Activated CD4-positive, alpha-beta T cell treated with anti-CD3 and anti-CD28 coated beads, Interleukin-2, amount 10 ng/mL, durations not matched to agents 24 days and 14 days (primary cell): ENCODE measurements at places on chromosomes 5 and 9.

DNA sequence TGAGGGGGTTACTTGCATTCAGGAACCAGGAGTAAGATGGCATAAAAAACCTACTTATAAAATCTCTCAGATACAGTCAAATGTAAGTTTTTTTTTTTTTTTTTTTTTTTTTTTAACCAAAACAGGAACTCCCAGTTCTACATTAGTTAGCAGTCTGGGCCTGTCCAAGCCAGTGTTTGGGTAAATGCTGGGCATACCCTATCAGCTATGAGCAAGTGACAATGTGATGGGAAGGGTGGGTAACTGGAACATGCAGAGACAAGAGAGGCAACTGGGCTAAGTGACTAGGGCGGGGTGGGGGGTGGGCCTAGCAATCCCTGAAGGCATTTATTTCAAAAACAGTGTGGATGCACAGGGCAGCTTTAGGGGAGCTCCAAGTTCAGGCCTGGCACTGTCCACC is 2.3 kb downstream of the NMRK1 start:
- no peak for DNase-seq

- DNase-seq: no peak
These were observed 9.7 kb downstream of the DCANP1 start for GRCh38 chr5:135437422-135437795.

- no peak for DNase-seq
These were observed 1.3 kb downstream of the MACIR start for GRCh38 chr5:103259705-103260355.

DNA sequence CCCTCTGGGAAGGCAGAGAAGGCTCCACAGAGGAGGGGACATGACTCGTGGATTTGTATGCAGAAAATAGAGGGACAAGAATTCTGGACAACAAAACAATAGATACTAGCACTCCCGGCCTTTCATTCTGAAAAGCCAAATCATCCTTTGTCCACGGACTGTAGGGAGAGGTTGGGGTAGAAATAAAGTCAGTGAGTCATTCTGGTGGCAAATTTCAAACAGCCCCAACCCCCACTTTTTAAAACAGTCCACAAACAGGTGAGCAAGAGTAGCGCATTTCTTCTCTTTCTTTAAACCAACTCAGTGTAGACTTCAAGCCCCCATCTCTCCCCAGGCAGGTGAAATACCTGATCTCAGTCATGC is 56.1 kb downstream of the PTPDC1 start:
- no peak for DNase-seq

DNA sequence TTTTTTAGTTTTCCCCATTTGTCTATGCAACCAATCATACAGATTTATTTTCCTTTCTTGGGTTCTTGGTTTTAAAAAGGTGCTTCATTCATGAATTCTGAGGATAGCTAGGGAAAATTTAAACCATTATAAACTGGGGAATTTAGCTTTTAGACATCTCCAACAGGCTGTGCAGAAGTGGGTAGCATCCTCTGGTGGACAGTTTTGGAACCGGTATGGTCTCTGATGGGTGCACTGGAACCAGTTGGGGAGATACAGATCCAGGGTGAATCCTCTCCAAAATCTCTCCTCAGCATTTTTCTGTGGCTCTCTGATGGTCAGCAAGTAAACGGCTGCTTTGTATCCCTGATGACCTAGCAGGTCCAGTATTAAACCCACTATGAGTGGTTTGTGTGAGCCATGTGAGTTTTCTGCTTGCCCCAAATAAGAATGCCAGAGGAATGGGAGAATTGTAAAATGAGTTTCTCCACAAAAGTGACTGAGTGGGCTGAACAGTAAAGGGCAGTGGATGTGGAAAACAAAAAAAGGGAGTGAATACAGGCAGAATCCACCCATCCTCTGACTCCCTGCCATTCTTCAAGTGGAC is 9.1 kb upstream of the DNAJC25 start:
- peak; percentile 71 for DNase-seq

- DNase-seq: no peak
These were observed 61.6 kb downstream of the CSNK1A1 start for GRCh38 chr5:149489605-149490037.

DNA sequence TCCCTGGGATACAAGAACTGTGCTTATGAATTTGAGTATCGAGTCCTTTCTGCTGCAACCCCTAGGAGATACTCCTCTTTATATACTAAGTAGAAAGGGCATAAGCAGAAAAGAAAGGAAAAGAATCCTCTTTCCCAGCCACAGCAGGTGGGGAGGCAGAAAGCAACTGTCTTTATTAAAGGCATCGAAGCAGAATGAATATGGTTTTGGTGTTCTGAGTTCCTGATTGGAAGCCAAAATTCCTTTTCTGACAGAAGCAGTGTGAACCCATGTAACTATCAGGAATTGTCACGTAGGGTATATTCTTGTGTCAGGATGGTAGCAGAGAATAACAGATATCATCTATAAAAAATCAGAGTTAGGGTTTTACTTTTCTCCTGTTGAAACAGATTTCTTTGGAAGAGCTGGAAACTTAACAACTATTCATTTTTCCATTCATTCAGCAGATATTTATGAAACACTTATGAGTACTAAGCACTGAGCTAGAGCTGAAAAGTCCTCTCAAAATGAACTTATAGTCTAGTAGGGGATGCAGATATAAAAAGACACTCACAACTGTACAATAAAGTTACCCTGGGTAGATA is 96.5 kb upstream of the LHFPL2 start:
- no peak for DNase-seq

DNA sequence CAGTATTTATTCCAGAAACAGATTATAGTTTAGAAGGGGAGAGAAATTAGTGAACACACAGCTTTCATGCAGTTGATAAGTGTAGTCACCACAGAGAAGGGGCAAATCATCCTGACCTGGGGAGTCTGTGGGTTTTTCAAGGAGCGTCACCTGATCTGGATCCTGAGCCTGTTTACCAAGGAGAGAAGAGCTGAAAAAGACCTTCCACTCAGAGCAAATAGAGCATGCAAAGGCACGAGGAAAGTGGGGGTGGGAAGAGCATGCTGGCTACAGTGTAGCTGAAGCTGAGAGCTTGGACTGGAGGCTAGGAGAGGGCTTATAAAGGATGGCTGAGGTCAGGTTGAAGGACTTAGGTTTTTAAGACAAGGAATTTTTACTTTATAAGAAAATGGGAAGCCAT is 30.4 kb downstream of the ACO1 start:
- DNase-seq: no peak

GRCh38 chr9:132461281-132461896 is 51.4 kb downstream of the CFAP77 start:
- no peak for DNase-seq

- no peak for DNase-seq
These were observed 347.5 kb upstream of the DAB2 start for GRCh38 chr5:39772307-39772706.

GRCh38 chr5:121432-121831 is 29.5 kb downstream of the PLEKHG4B start:
- DNase-seq: no peak

DNA sequence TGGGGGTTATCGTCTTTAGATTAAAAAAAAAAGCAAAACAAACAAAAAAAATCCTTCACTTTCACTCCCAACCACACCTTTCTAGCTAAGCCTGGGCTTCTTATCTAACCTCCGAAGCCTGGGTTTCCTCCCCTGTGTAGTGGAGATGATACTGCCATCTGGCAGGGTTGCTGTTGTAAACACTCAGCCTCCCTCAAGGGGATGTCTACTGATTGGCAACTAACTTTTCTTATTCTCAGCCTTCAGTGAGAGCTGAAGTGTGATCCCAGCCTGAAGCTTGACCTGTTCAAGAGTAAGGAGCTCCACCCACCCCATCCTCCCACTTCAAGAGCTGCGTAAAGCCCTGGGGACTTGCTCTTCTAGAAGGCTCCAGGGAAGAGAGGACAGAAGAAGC is 21.5 kb upstream of the WWC1 start:
- DNase-seq: no peak

GRCh38 chr5:32964261-32964660 is 253.1 kb downstream of the NPR3 start:
- no peak for DNase-seq

GRCh38 chr5:106363578-106363977 is 1307.2 kb downstream of the EFNA5 start:
- DNase-seq: no peak

DNA sequence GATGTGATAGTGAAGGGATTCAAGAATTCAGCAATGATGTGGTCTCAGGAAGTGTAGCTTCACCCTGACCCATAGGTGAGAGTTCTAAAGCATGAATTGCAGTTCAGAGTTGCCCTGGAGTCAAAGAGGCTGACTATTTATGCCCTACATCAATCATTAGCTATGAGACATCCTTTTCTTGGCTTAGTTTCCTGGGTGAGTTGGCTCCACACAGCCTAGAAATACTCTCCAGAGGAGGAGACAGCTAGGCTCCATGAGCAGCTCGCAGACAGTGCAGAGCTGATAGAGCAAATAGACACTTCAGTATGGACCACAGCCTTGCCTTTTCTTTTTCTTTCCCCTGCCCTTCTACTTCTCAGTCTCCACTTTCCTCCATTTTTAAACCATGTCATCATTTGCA is 1651.8 kb downstream of the MAT2B start:
- no peak for DNase-seq

- no peak for DNase-seq
These were observed 12.9 kb upstream of the FGF10 start for GRCh38 chr5:44402084-44402483.

- no peak for DNase-seq
These were observed 1.4 kb downstream of the PRR16 start for GRCh38 chr5:120465436-120465961.

DNA sequence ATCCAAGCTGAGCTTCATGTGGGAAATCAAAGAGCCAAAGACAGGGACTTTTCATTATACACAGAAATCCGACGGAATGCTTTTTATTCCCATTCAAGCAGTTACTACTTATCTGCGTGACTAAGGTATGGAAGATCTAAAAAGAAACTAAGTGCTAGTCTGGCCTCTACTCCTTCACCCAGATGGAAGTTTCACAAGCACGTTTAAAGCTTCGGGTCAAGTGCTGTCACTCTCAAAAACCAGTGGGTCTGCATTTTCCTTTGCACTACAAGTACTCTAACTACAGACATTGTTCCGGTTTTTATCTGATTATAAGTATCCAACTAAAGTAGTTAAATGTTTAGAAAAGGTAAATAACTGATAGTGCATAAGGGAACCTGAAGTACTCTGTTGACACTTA is 13.7 kb upstream of the MTAP start:
- no peak for DNase-seq

- no peak for DNase-seq
These were observed 3.4 kb upstream of the SLC46A2 start for GRCh38 chr9:112894041-112894440.

GRCh38 chr9:112858625-112859147 is 32.0 kb downstream of the SLC46A2 start:
- DNase-seq: no peak

DNA sequence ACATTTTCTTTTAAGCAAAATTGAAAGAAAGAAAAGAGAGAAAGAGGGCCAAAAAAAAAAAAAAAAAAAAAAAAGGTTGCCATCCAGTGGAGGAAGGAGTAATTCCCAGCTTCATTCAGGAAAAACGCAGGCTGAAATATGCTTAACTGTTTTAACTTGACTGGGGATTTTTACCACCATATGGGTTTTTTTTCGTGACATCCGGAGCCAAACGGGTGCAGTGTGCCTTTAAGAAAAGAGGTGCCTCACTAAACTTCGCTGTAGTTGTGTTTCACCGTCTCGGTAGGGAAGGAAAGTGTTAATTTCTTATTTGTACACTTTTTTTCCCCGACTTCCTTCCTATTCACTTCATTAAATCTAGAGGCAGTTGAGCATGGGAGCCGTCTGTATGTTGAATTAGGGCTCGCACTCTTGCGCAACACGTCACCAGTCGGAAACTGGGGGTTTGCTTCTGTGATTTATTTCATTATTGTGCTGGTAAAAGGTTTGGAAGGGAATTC is 143.0 kb downstream of the SMARCA2 start:
- DNase-seq: peak; percentile 80

DNA sequence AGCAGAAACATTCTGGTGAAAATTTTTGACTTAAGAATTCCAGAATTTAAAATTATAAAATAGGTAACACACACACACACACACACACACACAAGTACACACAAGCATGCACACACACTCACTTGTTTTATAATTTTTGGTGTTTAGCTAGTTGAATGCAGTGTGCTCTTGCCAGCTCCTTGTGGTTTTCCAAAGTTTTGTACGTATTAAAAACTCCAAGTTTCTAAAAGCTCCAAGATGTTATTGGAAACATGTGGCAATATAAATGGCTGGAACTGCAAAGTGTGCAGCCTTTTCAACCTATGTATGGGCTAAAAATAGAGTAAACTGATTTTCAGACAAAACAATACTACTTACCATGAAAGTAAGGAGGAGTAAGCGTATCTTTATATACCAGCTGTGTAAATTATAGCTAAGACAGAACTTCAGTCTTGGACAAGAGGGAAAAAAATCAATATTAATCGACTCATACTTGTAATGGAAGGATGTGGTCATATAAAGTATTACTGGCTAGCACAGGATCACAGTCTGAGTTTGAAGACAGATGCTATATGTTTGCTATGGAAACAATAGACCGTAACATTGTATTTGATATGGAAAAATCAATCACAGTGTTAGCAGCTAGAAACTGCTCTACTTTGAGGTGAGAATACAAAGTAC is 727.1 kb upstream of the GRAMD2B start:
- DNase-seq: no peak

- DNase-seq: no peak
These were observed 8.8 kb upstream of the C5orf15 start for GRCh38 chr5:133977161-133977787.

DNA sequence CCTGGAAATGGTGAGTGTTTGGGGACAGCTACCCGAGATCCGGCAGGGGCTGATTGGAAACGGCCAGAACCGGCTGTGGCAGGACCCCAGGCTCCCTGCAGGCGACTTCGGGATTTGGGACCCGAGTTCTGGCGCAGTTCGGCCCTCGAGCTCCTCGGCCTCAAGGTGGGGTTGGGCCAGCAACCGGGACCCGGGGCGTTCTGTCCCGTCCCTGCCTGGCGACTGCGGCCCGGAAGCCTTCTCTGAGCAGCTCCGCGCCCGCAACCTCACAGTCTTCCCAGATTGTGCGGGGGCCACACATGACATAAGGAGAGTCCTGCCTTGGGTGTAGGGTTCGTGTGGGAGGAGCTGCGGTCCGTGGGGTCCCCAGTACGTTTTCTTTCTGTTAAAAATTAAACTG is 23.2 kb upstream of the NEURL1B start:
- no peak for DNase-seq

DNA sequence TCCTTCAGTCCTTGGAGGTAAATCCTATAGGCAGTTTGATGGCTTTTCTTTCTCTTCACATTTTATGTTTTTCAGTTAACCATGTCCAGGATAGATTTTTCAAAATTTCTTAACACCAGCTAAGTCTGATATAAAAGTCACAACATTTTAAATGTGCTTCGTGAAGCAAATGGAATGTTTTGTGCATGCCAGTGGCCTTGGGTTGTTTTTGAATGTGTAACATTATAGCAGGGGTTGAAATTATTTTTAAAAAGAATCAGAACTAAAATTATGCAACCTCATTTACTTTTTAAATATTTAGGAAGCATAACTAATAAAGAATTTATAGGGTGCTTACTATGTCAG is 201.1 kb downstream of the ARHGEF28 start:
- DNase-seq: no peak

GRCh38 chr5:171032435-171032973 is 170.7 kb downstream of the RANBP17 start:
- DNase-seq: no peak
